ENCODE measurements at places on chromosomes 5 and 9.

DNA sequence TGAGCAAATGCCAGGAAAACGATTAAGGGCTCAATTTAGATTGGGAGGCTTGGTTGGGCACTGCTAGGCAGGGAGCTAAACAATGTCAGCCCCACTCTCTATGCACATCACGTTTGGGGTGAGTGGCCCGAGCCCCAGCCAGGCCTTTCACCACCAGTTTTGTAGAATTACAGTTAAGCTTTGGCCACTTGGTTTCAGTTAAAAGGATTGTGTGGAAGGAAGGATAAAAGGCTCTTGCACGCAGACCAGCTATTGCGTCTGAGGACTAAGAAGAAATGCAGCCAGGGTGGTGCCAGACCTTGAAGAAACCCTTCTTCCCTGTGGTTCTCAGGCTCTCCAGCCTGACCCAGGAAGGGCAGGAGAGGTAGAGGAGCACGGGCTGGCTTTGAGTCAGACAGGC, 125.3 kb upstream of the SLC44A1 start:
- no peaks in the 10 kb centered on the region for H3K27me3 ChIP-seq
- no peak overlapping the region for H3K4me3 ChIP-seq
- H3K27ac ChIP-seq, result no peak overlapping the region
- no peaks in the 10 kb centered on the region for H3K4me1 ChIP-seq
- DNase-seq, result no peak

GRCh38 chr9:115025721-115026120, 92.2 kb downstream of the TNC start:
- H3K36me3 ChIP-seq, result peaks cover 76% of the 10 kb centered on the region
- no peaks in the 10 kb centered on the region for H3K4me1 ChIP-seq
- no peaks in the 10 kb centered on the region for H3K27me3 ChIP-seq
- DNase-seq, result no peak

GRCh38 chr5:67417839-67418238, 221.2 kb upstream of the CD180 start:
- H3K4me3 ChIP-seq, result no peak overlapping the region
- H3K36me3 ChIP-seq, result no peaks in the 10 kb centered on the region
- DNase-seq, result no peak
- no peaks in the 10 kb centered on the region for H3K27me3 ChIP-seq
- no peaks in the 10 kb centered on the region for H3K4me1 ChIP-seq

GRCh38 chr5:54221135-54221534, 89.2 kb downstream of the ARL15 start:
- H3K27me3 ChIP-seq, result no peaks in the 10 kb centered on the region
- H3K27ac ChIP-seq, result no peak overlapping the region
- H3K4me3 ChIP-seq, result no peak overlapping the region
- no peak for DNase-seq
- H3K36me3 ChIP-seq, result no peaks in the 10 kb centered on the region

DNA sequence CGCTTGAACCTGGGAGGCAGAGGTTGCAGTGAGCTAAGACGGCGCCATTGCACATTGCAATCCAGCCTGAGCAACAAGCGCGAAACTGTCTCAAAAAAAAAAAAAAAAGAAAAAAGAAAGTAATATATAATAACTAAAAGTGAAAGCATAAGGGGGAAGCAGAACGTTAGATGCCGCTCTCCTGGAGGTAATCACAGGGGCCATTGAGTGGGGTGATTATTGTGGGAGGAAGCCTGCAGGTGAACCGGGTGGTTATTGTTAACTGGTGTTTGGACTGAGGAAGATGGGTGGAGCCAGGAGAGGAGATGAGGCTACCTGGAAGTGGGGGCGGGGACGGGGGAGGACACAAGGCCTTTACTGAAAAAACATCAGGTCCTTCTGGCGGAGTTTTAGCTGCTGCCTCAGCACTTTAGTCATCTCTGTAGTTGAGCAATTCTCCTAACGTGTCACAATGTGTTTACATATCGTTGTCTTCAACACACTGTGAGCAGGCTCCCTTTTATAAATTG, 5.3 kb upstream of the TJP2 start:
- peak; percentile 57 for DNase-seq
- H3K27ac ChIP-seq, result no peak overlapping the region
- H3K27me3 ChIP-seq, result no peaks in the 10 kb centered on the region
- peaks cover 15% of the 10 kb centered on the region for H3K4me1 ChIP-seq
- H3K4me3 ChIP-seq, result peak overlapping the region; percentile 8
- H3K36me3 ChIP-seq, result peaks cover 10% of the 10 kb centered on the region

DNA sequence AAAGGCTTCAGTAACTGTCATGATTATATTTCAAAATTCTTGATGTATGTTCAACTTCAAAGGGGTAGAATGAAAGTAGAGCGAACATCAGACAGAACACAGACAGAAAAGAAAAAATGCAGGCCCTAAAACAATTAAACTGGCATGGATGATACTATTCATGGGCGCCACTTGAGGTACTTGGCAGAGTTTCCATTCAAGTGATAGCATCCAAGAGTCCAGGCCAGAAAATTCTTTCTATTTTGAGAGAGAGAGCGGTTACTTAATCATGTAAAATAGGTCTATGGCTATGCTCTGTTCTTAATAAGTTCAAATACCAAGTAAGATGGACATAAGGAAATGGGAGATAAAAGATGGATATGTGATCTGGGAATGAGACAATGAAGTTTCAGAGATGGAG, 21.4 kb upstream of the PRR16 start:
- H3K27ac ChIP-seq, result no peak overlapping the region
- DNase-seq, result no peak
- H3K36me3 ChIP-seq, result no peaks in the 10 kb centered on the region

DNA sequence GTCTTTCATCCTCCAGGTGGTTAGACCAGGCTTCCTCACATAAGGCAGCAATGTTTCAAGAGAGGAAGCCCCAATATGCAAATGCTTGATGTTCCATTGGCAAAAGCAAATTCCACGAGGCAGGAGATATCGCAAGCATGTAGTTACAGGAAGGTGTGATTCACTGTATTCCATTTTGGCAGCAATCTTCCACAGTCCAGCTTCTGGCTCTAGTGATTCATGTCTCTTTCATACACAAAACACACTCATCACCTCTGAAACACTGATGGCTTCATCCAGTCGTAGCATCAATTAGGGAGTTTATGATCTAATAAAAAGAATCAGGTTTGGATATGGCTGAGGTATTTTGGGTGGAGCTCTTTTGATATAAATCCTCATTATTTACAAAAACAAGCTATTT, 552.2 kb upstream of the RIOK2 start:
- no peaks in the 10 kb centered on the region for H3K4me1 ChIP-seq
- no peaks in the 10 kb centered on the region for H3K36me3 ChIP-seq
- H3K27ac ChIP-seq, result no peak overlapping the region
- DNase-seq, result no peak
- H3K27me3 ChIP-seq, result no peaks in the 10 kb centered on the region

DNA sequence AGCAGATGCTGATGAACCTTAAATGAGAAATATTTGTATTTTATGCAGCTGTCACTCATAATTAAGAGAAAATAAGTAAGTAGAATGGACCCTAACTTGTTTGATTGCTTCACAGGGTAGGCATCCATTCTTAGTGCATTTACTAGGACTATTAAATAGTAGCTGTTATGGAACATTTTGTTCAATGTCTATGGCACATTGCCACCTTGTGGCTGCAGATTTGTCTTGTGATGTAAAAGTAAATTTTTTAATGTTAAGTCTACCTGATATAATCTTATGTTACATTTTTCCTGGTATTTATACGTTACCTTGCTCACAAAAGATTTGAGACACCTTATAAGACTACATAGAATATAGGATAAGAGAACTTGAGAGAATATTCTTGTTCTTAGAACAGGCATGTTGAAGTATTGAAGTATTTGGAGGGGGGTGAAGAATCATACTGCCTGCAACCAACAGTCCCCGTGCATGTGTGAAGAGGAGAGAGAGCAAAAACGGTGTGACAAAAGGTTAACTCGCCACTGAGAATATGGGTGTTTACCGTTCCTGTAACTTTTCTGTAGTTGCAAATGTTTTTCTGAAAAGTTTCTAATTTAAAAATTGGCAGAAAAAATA, 161.1 kb downstream of the MAST4 start:
- no peaks in the 10 kb centered on the region for H3K27me3 ChIP-seq
- no peak overlapping the region for H3K4me3 ChIP-seq
- no peak overlapping the region for H3K27ac ChIP-seq
- H3K4me1 ChIP-seq, result no peaks in the 10 kb centered on the region
- DNase-seq, result peak; percentile 85
- no peaks in the 10 kb centered on the region for H3K36me3 ChIP-seq

GRCh38 chr9:20997503-20998076, 33.9 kb downstream of the HACD4 start:
- no peak overlapping the region for H3K4me3 ChIP-seq
- DNase-seq, result no peak

GRCh38 chr5:110917161-110917875, 154.2 kb upstream of the TSLP start:
- H3K27ac ChIP-seq, result peak overlapping the region; percentile 27
- no peak for DNase-seq
- no peaks in the 10 kb centered on the region for H3K36me3 ChIP-seq
- H3K27me3 ChIP-seq, result no peaks in the 10 kb centered on the region
- H3K4me1 ChIP-seq, result no peaks in the 10 kb centered on the region

All from stomach (tissue), 19 donors.